Breast epithelium (tissue), 4 donors: ENCODE measurements at places on chromosomes 5 and 9. TPM values are rescaled to one million over a fixed set of nuclear protein-coding genes. Genes with fewer than 3 reads are reported as not detected.

DNA sequence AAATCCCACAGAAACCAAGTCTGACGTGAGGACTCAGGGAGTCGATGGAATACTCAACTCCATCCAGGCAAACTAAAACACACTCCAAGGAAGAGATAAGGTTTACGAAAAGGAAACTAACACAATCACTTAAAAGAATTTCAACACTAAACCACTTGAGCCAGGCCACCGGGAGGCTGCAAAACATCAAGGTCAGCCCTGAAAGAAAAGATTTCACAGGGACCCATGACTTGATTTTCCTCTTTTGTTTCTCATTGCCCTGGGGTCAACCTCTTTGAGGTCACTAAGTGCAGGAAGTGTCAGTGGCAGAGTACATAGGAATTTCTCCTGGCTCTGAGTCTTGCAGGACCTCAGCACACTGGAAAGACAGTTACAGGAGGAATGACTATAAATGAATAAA is 77.8 kb upstream of the TARS1 start:
- DNase-seq, result no peak

DNA sequence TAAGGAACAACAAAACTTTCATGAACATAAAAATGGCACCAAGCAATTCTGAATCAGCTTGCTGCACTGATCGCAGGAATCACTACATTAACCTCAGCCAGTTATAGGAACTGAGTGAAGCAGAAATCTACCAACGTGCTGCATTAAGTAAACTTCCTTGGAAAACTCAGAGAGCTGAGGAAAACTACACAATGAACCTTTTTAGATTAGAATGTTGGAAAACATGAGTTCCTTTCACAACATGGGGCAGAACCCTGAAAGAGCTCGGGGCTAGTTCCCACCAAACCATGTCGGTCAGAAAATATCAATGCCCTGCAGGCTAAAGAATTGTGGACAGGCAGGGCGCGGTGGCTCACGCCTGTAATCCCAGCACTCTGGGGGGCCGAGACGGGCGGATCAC is 19.4 kb downstream of the ALDH7A1 start:
- no peak for DNase-seq

DNA sequence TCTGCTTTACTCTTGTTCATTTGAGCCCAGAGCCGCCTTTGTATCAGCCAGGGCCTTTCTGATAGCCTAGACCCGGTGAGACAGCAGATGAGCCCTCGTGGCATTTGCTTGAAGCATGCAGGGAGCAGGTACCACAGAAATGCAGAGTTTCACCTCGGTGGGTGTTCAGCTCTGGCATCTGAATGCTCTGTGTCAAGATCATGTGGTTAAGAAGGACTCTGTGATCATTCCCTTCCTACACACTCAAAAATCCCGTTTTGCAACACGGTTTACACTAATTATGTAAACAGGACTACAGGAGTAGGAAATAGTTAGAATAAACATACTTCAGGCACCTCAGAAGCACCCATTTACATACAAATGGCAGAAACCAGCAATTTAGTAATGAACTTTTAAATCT is 67.2 kb downstream of the MVB12B start:
- DNase-seq, result no peak

GRCh38 chr9:1253064-1253979 is 203.2 kb downstream of the DMRT2 start:
- DNase-seq, result no peak

- no peak for DNase-seq
Measured at GRCh38 chr9:125902831-125903512, 155.8 kb downstream of the PBX3 start.

DNAI1 gene
- 3.2 TPM for total RNA-seq

GRCh38 chr5:43422143-43422542 is 10.0 kb upstream of the CCL28 start:
- peak; percentile 39 for DNase-seq
